Activated CD8-positive, alpha-beta memory T cell treated with anti-CD3 and anti-CD28 coated beads, Interleukin-2, amount 50 U/mL, for 4 hours (primary cell): ENCODE measurements at places on chromosomes 11 and 22.

- DNase-seq = peak; percentile 43
These were observed 26.9 kb downstream of the POLR3H start for GRCh38 chr22:41517172-41518047.

DNA sequence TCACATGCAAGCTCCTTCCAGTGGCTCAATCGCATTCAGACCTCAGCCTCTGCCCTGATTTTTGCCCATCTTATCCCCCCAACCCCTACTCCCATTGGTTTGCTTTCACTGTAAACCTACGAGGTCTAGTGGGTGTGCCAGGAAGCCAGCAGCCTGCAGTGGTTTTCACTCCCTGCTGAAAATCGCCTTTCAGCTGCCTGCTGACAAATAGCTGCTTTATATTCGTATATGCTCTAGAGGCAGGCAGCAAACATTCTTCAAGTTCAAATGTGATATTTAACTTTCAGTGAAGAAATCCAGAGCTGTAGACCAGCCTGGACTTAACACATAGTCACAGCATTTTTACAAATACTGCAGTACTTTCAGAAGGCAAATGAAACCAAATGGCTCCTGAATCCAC is 92.8 kb upstream of the APOA1 start:
- DNase-seq = peak; percentile 32

- DNase-seq = no peak
These were observed 9.7 kb downstream of the PDGFB start for GRCh38 chr22:39234867-39235687.

DNA sequence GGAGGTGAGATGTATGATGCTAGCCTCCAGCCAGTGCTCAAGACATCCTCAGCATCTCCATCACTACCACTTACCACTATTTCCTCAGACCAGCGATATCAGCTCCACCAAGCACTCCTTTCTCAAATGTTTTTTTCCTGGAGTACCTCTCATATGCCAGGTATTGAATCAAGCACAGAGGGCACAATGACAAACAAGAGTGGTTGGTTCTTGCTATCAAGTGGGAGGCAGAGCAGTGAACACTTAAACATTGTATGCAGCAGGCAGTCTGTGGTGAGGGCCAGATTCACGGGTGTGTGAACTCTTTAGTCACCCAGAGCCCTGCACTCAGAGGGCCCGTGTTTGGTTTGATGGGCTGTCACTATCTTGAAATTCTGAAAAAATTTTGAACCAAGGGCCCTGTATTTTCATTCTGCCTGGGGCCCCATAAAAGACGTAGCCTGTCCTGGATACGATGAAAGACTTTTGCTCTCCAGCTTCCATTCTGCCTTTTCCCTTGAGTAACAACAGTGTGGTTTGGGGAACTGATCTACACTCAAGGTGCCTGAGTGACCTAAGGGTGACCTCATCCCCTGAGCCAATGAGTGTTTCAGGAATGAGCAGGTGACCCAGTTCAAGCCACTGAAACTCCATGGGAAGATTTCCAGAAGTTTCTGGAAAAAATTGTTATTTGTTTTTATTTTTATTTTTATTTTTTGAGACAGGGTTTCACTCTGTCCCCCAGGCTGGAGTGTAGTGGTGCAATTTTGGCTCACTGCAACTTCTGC is 348.4 kb upstream of the NARS2 start:
- no peak for DNase-seq

- no peak for DNase-seq
These were observed 199.9 kb downstream of the DSCAML1 start for GRCh38 chr11:117597071-117597470.

DNA sequence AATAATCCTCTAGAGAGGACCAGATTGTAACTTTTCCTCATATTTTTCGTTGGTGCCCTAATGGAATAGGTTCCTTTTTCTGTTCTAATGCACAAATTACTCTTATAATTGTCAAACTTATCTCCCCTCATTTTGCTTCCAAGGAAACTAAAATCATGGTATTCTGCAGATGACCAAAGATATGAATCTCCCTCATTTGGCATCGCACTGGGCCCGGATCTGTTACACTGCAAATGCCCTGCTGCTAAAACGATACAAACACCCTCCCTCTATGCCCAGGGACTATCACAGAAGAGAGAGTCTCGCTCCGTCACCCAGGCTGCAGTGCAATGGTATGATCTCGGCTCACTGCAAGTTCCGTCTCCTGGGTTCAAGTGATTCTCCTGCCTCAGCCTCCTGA is 7.6 kb downstream of the KLHDC7B start:
- DNase-seq = no peak

DNA sequence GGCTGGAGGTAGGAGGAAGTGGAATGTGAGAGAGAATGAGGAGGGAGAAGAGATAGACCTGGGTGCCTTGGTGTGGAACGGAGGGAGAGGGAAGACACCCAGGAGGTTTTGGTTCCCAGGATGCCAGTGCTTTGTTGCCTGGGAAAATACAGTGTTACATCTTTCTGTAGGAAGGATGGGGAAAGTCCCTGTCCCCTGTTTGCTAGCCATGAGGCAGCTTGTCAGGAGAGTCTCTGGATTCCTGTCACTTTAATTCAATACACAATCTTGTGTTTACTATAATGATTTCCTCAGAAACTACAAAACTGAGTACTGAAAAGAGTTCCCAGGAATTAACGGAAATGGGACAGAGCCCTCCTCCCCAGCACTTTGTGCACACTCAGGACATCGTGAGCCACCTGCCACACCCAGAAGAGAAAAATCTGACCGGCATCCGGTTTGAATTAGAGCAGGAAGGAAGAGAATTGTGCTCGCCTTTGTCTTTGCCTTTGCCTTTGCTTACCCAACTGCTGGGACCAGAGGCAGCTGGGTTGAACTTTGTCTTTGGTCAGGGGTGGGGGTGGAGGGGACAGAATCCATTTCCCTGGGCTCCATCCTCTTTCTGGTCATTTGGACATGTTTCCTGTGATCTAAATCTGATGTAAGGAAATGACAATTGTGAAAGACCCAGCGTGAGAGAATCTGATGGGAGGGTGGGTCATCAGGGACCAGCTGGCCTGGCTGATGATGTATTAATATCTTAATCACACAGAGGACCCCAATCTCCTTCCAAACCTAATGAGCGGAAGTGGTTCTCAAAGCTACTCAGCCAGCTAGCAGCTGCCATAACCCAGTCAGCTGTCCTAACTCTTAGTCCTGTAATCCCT is 1.3 kb upstream of the LIMK2 start:
- DNase-seq = no peak

DNA sequence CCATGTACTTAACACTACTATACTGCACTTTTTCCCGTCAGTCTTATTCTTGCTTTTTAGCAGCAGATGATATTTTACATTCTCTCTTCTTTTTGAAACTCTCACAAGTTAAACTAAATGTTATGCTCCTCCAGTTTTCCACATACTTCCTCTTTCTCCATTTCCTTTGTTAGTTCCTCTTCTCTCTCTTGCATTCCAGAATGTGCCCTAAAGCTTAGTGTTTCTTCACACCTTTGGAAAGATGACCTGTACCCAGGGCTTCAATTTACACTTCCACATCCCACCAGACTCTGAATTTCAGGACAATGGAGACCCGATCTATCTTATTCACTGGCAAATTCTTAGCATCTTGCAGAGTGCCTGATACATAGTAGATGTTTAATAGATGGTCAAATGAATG is 51.8 kb downstream of the APIP start:
- no peak for DNase-seq

DNA sequence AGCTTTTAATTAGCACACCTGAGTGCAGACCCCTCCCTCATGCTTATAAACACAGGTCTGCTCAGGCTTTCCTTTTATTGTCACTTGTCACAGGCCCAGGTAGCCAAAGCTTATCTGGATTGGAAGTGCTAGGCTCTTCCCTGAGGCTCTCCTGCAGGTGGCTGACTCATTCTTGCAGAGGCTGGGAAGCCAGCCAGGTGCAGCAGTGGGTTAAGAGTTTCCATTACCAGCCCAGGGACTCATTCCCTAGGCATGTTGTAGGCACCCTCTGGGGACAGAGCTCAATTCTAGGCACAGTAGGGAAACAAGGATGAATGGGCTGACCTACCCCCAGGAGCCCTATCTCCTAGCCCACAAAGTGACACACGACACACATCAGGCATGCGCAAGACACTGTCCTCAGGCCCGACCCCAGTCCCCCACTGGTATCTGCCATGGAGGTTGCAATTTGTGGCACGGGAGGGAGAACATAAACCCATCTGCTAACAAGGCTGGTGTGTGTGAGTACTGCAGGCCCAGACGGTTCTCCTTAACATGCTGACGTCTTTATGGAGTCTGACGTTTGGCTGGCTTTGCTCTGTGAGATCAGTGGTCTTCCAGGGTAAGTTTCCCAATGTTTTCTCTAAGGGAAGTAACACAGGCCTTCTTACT is 94.2 kb downstream of the ABTB2 start:
- DNase-seq = no peak

GRCh38 chr22:26481112-26481693 is 2.4 kb downstream of the HPS4 start:
- no peak for DNase-seq

- DNase-seq = no peak
These were observed 33.1 kb downstream of the C11orf58 start for GRCh38 chr11:16771350-16772140.

GRCh38 chr22:32911503-32911902 is 110.0 kb downstream of the TIMP3 start:
- no peak for DNase-seq

- no peak for DNase-seq
These were observed 24.1 kb downstream of the RNF214 start for GRCh38 chr11:117256573-117256972.

- DNase-seq = peak; percentile 14
These were observed 41.2 kb upstream of the GRAMD4 start for GRCh38 chr22:46578824-46579561.

GRCh38 chr22:36221799-36222751 is 17.3 kb downstream of the APOL2 start:
- peak; percentile 63 for DNase-seq

- no peak for DNase-seq
These were observed 2.2 kb downstream of the RFPL2 start for GRCh38 chr22:32202539-32203180.

- DNase-seq = no peak
These were observed 119.7 kb downstream of the ETS1 start for GRCh38 chr11:128467610-128468041.

- DNase-seq = no peak
These were observed at the start of gene TEX12 for GRCh38 chr11:112167145-112167544. Gene TEX12 (plus strand): TSS chr11:112167372. CDS start chr11:112169269, 1,897 bp downstream.

DNA sequence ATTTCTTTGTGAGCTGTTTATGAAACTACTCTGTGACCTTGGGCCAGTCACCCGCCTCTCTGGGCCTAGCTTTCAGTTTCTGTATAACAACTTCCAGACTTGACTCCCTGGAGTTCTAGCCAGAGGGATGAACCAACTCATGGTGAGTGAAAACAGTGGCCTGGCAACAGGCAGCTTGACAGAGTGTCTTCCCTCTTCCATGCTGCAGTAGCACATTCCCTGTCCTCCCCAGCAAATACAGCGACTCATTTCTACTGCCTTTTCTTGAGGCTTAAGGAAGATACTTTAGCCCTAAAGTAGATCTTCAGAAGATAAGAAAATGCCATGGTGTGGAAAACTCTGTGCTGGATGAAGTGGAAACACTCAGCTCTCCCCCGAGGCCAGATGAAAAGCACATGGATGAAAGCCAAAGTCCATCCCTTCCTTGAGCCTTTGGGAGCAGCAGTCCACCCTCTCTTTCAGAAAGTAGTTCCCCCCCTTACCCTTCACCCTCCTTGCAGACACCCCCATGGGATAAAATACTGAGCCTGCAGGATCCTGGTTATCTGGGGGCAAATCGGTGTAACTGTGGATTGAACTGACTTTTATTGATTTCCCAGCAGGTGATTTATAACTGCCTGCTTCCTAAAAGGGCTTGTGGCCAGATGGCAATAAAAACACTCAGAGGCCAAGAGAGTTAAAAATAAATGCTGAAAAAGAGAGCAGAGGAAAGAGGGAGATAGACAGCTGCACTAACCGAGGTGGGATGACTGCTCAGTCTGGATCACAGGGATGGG is 24.1 kb downstream of the IRAG1 start:
- DNase-seq = no peak

DNA sequence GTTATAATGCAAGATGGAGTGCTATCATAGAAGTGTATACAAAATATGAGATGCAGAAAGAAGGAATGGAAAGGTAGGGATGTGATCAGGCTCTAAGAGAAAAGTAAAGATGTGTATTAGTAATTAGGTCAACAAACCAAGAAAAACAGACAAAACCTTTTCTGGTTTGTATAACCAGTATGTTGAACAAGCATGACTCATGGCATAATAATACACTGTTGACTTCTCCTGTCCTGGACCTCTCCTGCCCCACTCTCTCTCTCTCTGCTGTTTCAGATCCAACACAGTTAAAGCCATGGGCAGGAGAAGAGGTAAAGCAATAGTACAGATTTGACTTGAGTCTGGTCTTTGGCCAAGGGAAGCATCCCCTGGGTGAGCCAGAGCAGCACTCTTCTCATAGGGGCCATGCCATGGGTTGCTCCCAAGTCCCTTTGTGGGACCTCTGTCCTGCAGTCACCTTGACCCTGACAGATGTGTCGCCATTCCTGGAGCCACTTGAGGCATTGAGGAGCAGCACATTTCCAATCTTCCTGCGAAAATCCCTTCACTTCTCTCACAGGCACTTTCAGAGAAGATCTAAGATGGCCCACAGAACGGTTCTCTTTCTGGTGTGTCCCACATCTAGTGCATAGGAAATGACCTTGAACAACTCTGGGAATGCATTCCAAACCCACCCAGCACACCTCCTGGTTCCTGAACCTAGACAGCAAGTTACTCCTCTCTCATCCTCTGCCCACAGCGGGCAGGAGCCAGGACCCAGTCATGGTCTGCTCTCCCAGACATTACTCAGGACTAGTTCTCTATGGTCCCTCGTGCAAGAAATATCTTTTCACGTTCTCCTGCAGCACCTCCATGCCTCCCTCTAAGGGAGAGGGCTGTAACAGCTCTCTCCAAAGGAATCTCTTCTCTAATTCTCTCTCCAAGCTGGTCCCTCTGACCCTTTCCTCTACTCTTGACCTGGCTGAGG is 58.2 kb upstream of the PRSS23 start:
- DNase-seq = no peak

DNA sequence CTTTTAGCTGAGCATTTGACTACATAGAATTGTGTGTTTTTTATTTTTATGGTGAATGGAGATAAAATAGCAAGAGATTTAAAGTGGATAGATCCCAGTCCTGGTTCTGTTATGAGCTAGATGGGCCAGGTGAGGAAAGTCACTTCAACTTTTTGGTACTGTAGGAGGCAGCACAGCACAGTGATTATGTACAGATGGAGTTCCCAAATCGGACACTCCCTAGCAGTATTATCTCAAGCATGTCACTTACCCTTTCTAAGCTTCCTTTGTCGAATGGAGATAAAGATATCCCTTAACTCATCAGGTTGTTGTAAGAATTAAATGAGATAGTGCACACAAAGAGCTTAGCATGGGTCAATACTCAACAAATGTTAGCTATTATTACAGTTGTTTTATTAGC is 5.3 kb downstream of the EXPH5 start:
- no peak for DNase-seq

GRCh38 chr11:32341620-32342613 is 93.4 kb downstream of the WT1 start:
- no peak for DNase-seq

- DNase-seq = no peak
These were observed 764.8 kb upstream of the FAT3 start for GRCh38 chr11:91459840-91460239.

GRCh38 chr11:130042093-130042591 is 27.6 kb upstream of the APLP2 start:
- no peak for DNase-seq
